ENCODE measurements at places on chromosomes 2 and 18. TPM values are rescaled to one million over a fixed set of nuclear protein-coding genes. Genes with fewer than 3 reads are reported as not detected.

- no peak for ATAC-seq
These were observed 586.5 kb upstream of the NXPH2 start for GRCh38 chr2:139366681-139367080.

- ATAC-seq, result no peak
These were observed 101.8 kb upstream of the FZD5 start for GRCh38 chr2:207871506-207871905.

- ATAC-seq, result no peak
These were observed 297.1 kb downstream of the TCF4 start for GRCh38 chr18:55290898-55291297.

GRCh38 chr2:172962824-172963223 is 112.8 kb upstream of the MAP3K20 start:
- ATAC-seq, result peak; percentile 85

DNA sequence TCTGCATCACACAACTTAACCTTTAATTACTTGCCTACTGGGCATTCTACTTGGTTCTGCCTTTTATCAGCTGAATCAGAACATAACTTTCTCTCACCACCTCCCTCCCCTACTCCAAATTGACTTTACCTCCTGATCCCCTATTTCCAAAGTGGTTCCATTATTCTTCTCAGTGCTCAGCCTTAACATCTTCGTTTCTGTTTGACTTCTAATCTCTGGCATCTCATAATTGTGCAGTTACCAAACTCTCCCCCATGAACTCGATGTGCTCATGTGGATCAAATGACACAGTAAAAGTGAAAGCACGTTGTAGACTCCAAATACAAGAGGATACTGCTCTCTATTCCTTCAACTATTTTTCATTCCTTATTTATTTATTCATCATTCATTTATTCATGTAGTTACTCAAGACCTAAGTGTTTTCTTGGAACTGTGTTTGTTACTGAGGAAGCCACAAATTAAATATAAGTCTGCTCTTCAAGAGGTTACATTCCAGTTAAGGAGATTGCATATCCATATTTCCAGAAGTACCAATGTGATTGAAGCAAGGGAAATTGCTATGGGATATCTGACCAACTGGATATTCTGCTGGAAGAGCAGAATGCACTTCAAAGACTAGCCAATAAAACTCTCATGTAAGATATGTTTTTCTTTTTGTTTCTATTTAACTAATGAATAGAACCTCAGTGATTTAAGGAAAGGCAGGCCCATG is 158.8 kb downstream of the TMEFF2 start:
- ATAC-seq, result no peak

- ATAC-seq, result no peak
These were observed 19.7 kb upstream of the RNF125 start for GRCh38 chr18:31998880-31999412.

DNA sequence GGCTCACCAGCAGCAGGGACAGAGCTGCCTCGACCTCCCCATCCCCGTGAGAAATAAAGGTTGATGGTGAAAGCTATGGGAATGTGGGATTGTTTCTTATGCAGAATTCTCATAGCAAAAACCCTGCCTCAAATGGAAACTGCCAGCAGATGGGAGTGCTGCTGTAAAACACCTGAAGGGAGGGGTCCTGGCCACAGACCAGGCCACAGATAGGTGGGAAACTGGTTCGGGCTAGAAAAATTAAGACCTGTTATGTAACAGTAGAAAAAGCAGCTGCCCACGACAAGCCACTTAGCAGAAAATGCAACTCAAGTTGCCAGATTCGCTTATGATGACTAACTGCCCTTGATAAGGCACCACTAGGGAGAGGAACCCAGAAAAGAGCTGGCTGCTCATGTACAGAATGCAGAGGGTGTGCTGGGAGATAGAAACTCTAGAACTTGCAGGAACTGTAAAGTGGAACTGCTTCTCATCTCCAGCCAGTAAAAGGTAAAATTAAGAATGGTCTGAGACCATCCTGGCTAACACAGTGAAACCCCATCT is 114.5 kb upstream of the SALL3 start:
- no peak for ATAC-seq

- no peak for ATAC-seq
These were observed 7.2 kb upstream of the ITGA6 start for GRCh38 chr2:172420216-172420615.

The SPP2 gene
- not detected for total RNA-seq

The SLC14A1 gene
- 0.17 TPM for total RNA-seq

The CYP27A1 gene
- total RNA-seq, result 0.66 TPM

Data from activated T-helper 17 cell treated with anti-CD3 and anti-CD28 coated beads, Interleukin-2, amount 50 U/mL, for 72 hours (primary cell).